GM19239 (cell line): ENCODE measurements at places on chromosomes 7 and 10.

- DNase-seq: peak; percentile 1
Observed at GRCh38 chr7:12518920-12519681, 51.4 kb upstream of the SCIN start.

DNA sequence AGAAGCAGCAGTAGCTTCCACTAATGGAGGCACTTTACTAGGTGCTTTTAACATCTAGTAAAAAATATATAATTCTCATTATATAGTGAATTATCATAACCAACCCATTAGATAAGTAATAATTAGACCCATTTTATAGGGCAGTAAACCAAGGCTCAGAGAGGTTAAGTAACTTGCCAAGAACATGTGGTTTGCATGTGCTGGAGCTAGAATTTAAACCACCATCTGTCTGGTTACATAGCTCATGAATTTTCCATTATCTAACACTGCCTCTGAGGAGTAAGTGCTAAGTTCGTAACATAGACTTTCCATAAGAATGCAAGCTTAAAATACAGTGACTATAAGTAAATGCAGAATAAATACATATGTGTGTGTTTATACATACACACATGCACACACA is 41.9 kb downstream of the CREB3L2 start:
- DNase-seq: no peak

- DNase-seq: no peak
Observed at GRCh38 chr10:107913317-107914294, 749.1 kb upstream of the SORCS1 start.

DNA sequence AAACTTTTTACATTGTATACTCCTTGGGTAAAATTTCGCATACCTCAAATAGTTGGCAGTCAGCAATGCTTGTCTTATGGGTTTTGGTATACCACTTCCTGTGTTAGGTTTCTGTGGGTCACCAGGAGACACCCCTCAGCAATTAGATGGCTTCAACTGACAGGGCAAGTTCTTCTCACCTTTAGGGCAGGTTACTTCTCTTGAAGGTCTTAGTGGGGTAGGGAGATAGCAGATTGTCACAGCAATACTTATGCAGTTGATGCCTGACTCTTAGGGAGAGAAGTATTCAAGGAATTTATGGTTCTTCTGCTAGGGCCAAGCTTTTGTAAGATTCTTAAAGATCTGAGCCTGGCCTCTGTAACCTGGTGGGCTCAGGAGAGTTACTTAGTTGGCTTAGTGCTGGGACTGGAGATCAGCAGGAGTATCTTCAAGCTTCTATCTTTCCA is 42.9 kb downstream of the MKLN1 start:
- no peak for DNase-seq

- no peak for DNase-seq
Observed at GRCh38 chr7:71538210-71538609, 406.3 kb downstream of the GALNT17 start.

DNA sequence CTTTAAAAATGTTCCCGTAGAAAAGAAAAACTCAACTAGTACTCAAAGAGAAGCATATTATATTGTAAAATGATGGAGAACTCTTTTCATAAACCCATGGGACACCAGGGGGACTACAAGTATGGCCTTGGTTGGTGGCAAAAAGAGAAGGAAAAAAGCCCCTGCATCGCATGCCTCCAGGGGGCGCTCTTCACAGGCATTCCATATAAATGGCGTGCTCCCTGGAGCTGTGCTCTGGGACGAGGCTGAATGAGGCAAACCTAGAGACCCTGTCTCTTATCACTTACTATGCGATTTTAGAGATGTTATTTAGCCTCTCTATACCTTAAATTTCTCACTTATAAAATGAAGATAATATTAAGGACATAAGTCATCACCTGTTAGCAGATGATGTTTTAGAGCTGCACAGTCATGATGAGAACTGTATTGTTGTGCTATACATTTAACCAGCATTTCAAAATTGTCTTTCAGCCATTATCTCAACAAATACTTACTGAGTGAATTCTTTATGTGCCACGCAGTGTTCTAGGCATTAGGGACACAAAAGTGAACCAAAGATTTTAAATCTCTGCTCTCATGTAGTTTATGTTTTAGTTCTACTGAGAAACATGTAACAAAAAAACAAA is 105.8 kb downstream of the ARHGAP21 start:
- peak; percentile 3 for DNase-seq
